SK-MEL-5 (cell line): ENCODE measurements at places on chromosomes 1 and 21.

GRCh38 chr1:53066891-53067738, 5.1 kb downstream of the PODN start:
- no peak for DNase-seq

GRCh38 chr1:174953285-174954072, 46.3 kb upstream of the CACYBP start:
- DNase-seq: no peak

GRCh38 chr1:206507284-206508129, at the start of gene RASSF5:
Gene RASSF5 (plus strand): TSS chr1:206507531. CDS start chr1:206507603, 72 bp downstream.
- DNase-seq: peak; percentile 34

- peak; percentile 56 for DNase-seq
Observed at GRCh38 chr1:112954945-112955772, 837 bp downstream of the SLC16A1 start.

- DNase-seq: no peak
Observed at GRCh38 chr1:84272401-84272800, 29.1 kb upstream of the SAMD13 start.
